CD14-positive monocyte (primary cell): ENCODE measurements at places on chromosomes 3 and 15.

DNA sequence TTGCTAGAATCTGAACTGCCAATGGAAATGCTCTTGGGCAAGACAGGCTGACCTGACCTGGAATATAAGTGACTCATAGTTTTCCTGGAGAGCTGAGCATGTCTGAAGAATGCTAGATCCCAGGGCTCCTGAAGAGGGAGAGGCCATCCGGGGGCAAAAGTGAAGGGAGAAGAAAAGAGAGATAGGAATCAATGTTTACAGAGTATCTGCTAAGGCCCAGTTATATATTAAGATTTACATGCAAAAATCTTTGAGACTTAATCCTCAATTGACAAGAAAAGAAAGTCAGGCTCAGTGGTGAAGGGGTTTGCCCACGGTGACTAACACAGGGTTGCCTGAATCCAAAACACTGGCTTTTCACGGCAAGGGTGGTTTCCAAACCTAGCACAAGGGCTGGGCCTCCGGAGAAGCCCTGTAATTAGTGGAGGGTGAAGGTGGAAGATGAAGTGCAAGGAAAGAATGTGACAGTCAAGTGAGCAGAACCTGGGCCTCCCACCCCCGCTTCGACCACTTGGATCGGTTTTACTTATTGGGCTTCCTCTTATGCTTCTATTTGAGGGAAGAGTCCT is 91.7 kb upstream of the FGF12 start:
- DNase-seq: no peak

DNA sequence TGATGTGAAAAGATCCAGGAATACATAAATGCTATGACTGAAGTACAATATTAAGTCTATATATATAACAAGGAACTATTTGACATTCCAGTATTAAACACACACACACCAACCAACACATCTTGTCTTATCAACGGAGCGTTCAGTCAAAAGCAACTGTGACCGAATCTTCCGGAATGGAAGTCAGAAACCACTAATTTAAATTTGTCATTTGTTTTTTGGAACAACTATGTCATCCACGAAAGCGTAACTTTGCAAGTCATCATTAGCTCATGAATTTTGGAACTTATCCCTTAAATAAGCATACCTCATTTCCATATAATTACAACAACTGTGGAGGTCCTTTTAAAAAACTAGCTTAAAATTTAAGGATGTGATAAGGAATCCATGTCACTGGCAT is 5.0 kb downstream of the ZNF385D start:
- no peak for DNase-seq

GRCh38 chr3:157746391-157746790 is 243.2 kb upstream of the VEPH1 start:
- DNase-seq: no peak

- no peak for DNase-seq
Measured at GRCh38 chr3:52015438-52016228, 19.9 kb upstream of the RPL29 start.

DNA sequence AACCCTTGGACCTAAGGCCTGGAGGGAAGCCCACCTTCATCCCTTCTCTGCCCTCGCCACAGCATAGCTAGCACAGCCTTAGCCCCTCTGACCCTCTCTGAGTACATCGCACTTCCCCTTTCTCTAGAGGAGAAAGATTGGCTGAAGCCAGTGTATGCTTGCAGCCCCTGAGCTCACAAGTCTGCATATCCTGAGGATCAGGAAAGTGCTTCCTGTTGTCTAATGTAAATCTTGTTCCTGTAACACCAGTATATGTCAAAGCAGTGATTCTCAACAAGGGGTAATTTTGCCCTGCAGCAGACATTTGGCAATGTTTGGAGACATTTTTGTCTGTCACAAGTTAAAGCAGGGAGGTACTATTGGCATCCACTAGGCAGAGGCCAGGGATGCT is 2.2 kb upstream of the PRKCD start:
- DNase-seq: no peak

DNA sequence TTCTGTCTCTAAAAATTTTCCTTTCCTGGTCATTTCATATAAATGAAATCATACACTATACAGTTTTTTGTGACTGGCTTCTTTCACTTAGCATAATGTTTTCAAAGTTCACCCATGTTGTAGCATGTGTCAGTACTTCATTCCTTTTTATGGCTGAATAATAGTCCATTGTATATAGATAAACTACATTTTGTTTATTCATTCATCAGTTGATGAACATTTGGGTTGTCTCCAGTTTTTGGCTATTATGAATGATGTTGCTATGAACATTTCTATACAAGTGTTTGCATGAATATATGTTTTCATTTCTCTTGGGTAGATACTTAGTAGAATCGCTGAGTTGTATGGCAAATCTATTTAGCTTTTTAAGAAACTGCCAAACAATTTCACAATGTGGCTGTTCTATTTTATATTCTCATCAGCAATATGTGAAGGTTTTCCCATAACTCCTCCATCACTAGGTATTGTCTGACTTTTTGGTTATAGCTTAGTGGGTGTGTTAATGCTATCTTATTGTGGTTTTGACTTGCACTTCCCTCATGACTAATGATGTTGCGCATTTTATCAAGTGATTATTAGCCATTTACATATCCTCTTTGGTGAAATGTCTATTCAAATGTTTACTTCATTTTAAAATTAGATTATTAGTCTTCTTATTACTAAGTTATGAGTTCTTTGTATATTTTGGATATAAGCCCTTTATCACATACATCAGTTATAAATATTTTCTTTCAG is 21.7 kb upstream of the AP4E1 start:
- DNase-seq: peak; percentile 59
